ENCODE measurements at places on chromosomes 11 and 22.

- DNase-seq = no peak
Measured at GRCh38 chr11:61697078-61697502, 16.9 kb downstream of the DAGLA start.

GRCh38 chr22:29727131-29727523, 7.3 kb downstream of the CABP7 start:
- DNase-seq = peak; percentile 32

- no peak for DNase-seq
Measured at GRCh38 chr11:20360650-20361049, 2.9 kb upstream of the HTATIP2 start.

- no peak for DNase-seq
Measured at GRCh38 chr11:86931548-86932258, 23.5 kb downstream of the FZD4 start.

- DNase-seq = no peak
Measured at GRCh38 chr11:126607776-126608541, 252.5 kb downstream of the ST3GAL4 start.

- DNase-seq = no peak
Measured at GRCh38 chr11:507727-508515, 879 bp upstream of the RNH1 start.

- DNase-seq = no peak
Measured at GRCh38 chr11:66985508-66986177, 10.5 kb downstream of the C11orf86 start.

All from GM18507 (cell line).